ENCODE measurements at places on chromosomes 11 and 22.

GRCh38 chr11:74490941-74491340 is 2.6 kb downstream of the LIPT2 start:
- no peak overlapping the region for H3K27ac ChIP-seq
- H3K4me1 ChIP-seq: no peaks in the 10 kb centered on the region
- no peak for DNase-seq

DNA sequence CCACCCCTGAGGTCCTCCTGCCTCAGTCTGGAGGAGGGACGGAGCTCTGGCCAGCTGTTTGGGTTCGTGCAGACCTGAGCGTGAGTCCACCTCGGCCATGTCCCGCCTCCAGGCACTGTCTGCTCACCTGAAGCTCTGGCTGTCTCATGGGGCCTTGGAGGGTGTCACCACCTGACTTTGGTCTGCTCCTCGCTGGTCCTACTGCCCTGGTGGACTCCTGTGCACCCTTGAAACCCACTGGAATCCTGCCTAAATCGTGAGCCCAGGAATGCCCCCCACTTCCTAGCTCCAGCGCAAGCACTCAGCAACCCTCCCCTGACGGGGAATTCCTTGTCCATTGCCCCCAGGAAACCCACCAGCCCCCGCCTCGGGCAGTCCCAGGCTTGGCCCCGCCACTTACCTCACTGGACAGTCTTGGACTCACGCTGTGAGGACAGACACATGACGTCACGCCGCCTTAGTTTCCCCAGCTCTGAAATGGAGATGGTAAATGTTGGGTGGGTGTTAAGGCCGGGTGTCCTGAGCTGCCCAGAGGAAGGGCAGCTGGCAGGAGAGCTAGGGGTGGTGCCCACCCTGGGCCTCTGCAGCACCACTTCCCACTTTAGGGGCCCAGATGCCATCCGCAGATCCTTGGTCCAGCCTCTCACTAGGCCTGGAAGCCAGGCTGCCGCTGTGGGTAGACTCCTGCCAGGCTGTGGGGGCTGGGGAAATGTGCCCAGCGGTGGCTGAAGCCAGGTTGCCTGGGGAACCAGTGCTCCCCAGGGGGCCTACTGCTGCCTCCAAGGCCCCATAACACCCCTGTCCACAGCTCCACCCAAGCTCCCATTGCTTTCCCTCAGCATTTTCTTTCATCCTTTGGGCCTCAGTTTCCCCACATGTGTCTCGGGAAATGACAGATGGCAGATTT is 18.2 kb upstream of the TBX1 start:
- no peak overlapping the region for H3K4me3 ChIP-seq
- no peaks in the 10 kb centered on the region for H3K4me1 ChIP-seq
- no peaks in the 10 kb centered on the region for H3K36me3 ChIP-seq
- no peak for DNase-seq

GRCh38 chr22:42976217-42976933 is 38.6 kb downstream of the PACSIN2 start:
- no peaks in the 10 kb centered on the region for H3K27me3 ChIP-seq
- H3K27ac ChIP-seq: no peak overlapping the region
- no peak for DNase-seq
- H3K4me3 ChIP-seq: no peak overlapping the region

DNA sequence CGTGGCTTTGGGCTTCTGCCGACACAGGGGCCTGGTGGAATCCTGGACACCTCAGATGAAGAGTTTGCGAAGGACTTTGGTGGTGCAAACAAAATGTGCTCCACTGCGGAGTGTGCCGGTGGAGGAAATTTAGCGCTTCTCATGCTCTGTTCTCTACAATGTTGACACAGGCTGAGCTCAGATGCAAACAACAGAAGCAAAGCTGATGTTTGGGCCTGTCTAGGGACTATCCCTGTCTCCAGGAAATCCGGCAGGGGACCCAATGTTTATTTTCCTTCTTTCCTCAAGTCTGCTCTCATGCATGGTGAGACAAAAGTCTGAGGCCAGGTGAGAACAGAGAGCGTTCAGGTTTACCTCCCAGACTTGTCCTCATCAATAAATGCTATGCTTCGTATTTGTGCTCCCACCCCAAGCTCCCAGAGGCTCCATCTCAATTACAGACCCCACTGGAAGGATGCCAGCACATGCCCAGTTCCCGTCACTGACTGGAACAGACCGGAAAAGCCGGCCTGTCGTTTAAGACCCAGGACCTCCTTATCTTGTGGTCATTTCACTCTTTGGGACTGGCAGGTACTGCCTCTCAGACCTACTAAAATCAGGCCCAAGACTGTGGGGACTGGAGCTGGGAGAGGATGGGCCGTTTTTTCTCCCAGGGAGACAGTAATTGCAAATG is 105.7 kb upstream of the B3GAT1 start:
- H3K4me1 ChIP-seq: no peaks in the 10 kb centered on the region
- no peak overlapping the region for H3K27ac ChIP-seq
- H3K36me3 ChIP-seq: no peaks in the 10 kb centered on the region
- H3K4me3 ChIP-seq: no peak overlapping the region

DNA sequence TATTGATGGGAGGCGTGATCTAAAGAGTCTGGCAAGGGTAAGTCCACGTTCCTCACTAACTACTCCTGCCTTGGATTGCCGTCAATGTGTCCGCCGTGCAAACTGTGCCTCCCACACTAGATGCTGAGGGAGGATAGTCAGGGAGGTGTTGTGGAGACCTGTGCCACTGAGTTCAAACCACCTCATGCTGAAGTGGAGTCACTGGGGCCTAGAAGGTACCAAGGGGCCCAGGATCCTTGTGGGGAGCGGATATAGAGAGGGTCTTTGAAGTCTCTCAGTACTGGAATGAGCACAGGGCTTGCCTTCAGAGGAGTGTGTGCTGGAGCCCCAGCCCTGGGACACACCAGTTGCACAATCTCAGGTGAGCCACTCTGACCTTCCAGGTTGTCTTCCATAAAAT is 27.1 kb upstream of the TMPRSS4 start:
- no peaks in the 10 kb centered on the region for H3K36me3 ChIP-seq
- H3K27me3 ChIP-seq: no peaks in the 10 kb centered on the region
- no peak overlapping the region for H3K27ac ChIP-seq

DNA sequence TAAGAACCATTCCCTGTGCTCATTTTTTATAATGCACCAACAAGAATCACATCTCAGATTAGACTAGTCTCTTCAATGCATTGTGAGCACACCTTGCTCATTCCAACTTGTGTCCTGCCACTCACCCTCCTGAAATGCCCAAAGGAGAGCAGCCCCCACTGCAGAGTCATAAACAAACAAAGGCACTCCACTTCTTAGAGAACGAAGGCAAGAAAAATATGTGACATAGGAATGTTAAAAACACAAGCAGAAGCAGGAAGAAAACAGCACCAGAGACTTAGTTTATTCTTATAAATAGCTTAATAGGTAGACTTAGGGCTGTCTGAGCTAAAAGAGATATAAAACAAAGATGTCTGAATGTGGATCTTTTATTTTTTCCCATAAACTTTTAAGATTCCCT is 57.2 kb downstream of the GUCY1A2 start:
- no peak overlapping the region for H3K4me3 ChIP-seq
- H3K27ac ChIP-seq: no peak overlapping the region
- H3K27me3 ChIP-seq: no peaks in the 10 kb centered on the region
- no peak for DNase-seq
- H3K36me3 ChIP-seq: peaks cover 6% of the 10 kb centered on the region
- peaks cover 11% of the 10 kb centered on the region for H3K4me1 ChIP-seq
